ENCODE measurements at places on chromosomes 2 and 18.

DNA sequence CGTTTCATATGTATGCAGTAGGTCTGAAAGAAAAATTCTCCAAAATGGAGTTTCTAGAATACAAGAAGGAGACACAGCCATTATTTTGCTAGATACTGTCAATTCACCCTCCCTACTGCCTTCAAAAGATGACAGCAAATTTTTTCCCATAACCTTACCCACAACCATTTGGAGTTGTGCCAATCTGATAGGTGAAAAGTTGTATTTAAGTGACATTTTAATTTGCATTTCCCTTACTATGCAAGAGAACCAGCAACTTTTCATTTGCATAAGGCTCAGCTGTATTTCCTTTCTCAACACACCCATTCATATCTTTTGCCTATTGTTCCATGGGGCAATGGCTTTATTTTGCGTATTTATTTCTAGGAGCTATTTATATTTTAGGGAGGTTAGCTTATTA is 31.4 kb upstream of the IL18RAP start:
- DNase-seq: no peak

DNA sequence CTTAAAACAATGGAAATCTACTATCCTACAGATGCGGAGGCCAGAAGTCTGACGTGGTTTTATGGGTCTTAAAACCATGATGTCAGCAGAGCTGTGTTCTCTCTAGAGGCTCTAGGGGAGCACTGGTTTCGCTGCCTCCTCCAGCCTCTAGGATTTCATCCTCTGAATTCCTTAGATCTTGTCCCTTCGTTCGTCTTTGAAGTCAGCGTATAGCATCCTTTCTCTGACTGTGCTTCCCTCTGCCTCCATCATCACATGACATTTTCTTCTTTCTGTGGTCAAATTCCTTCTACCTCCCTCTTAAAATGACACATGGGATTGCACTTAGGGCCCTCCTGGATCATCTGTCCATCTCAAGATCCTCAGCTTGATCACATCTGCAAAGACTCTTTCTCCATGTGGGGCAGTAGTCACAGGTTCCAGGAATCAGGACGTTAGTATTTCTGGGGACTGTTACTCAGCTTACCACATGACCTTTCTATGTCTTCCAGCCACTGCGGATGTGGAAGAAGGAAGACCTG is 22.7 kb upstream of the NCK2 start:
- no peak for DNase-seq

DNA sequence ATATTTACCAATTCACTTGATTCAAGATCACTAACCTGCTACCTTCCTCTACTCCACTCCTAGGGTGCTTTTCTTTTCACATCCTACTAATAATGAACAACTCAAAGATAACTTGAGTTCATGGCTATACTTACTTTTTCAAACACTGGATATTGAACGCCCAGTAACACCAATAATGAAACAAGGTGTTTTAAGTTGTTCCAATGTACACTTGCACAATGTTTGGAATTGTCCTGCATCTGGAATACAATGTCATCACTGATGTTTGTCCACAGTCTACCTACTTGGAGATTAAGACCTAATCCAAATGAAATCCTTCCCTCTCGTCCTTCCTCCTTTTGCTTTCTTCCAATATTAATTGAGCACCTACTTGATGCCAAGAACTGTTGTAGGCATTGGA is 218.3 kb upstream of the TMEM200C start:
- no peak for DNase-seq

GRCh38 chr2:27461118-27461517 is 18.9 kb downstream of the KRTCAP3 start:
- peak; percentile 39 for DNase-seq

- DNase-seq: no peak
Measured at GRCh38 chr18:80023173-80023572, 11.1 kb upstream of the RBFA start.

DNA sequence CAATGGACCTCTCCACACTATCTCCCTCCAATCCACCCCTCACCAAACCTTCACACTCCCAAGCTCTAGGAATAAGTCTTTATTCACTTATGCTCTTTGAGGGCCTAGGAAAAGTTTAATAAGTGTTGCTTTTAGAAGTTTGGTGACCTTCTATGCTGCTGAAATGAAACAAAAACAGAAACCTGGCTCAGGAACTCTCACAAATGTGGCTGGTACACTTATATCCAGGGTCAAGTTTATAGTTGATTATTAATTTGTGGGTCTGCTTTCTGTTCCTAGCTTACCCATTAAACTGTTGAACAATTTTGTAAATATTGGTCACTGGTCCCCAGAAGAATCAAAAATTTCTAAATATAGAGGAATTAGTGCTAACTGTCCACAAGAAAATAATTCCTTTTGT is 14.2 kb upstream of the ANKRD44 start:
- DNase-seq: no peak

DNA sequence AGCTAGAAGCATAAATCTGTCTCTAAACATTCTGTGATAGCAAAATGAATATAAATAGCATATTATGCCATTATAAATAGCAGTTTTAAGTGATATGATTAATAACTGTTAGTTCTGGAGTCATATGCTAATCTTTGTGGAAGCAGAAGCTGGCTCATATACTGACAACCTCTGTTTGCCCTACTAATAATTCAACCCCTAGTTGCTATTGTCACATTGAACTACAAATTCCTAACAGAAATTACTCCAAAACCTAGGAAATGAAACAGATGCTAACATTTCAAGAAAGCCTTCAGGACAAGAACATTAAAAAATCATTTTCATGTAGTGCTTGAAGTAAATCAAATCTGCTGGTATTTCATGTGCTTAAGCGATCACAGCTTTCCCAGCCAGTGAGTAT is 28.2 kb downstream of the CALCRL start:
- DNase-seq: no peak

GRCh38 chr2:226123300-226123699 is 676.3 kb downstream of the IRS1 start:
- no peak for DNase-seq

Measured in liver (tissue), 10 donors.